ENCODE measurements at places on chromosomes 1 and 21.

GRCh38 chr21:32298148-32298559 is 501 bp upstream of the MRAP start:
- DNase-seq: no peak

- DNase-seq: no peak
Measured at GRCh38 chr1:4272568-4272967, 372.5 kb upstream of the C1orf174 start.

DNA sequence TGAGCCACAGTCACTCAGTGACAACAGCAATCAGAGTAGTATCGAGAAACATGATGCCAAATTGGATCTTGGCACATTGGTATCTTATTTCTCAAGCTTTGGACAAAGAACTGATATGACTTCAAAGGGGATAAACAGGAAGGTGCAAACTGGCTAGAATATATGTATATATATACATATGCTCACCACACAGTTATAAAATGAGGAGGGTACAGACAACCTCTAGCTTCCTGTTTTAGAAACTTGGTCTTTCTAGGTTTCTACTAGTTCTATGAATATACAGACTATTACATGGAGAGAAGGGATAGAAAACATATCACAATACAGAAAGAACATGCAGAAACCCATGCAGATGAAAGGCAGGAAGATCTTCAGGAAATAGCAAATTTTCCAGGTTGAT is 292.1 kb upstream of the SNX7 start:
- DNase-seq: no peak

GRCh38 chr1:205525495-205526285 is 21.2 kb downstream of the CDK18 start:
- no peak for DNase-seq

Data from stimulated activated CD8-positive, alpha-beta memory T cell treated with anti-CD3 and anti-CD28 coated beads, Interleukin-7, amount 100 ng/mL, for 48 hours (primary cell).